ENCODE measurements at places on chromosomes 13 and 19. TPM values are rescaled to one million over a fixed set of nuclear protein-coding genes. Genes with fewer than 3 reads are reported as not detected.
A peak's percentile ranks its signal among the peaks of the same experiment; 100 is the strongest.

The CALR3 gene
- not detected for total RNA-seq

The ZNF808 gene
- total RNA-seq, result 5.5 TPM

The DIS3 gene
- 27.4 TPM for total RNA-seq

The ZNF430 gene
- 5.1 TPM for total RNA-seq

The MBD3L4 gene
- not detected for total RNA-seq

The ONECUT3 gene
- not detected for total RNA-seq

The LYPD3 gene
- total RNA-seq, result 0.98 TPM

The ANKRD24 gene
- not detected for total RNA-seq

The TUBA3C gene
- total RNA-seq, result not detected

The FREM2 gene
- total RNA-seq, result 1.0 TPM

The SERPINE3 gene
- 0.07 TPM for total RNA-seq

The ZNF578 gene
- total RNA-seq, result 1.6 TPM

GRCh38 chr13:44303681-44304432 lies 69.8 kb upstream of the SERP2 start:
- DNase-seq, result no peak

DNA sequence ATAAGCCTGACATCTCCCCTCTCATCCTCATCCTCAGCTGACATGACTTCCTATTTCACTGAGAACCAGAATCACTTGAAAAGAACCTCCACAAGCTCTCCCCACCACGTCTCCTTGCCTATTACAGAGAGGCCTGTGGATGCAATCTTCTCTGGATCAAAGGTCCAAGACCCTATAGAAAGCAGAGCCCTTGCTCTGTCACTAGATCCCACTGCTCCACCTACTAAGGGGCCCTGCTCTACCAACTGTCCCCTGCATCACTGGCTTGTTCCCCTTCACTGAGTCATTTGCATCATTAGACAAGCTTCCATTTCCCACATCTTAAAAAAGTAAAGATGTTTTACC lies 40.8 kb downstream of the RCBTB2 start:
- DNase-seq, result no peak

- DNase-seq, result no peak
Observed at GRCh38 chr19:38971672-38972071, 3.9 kb downstream of the FBXO17 start.

GRCh38 chr19:6551607-6552450 lies 21.0 kb downstream of the TNFSF9 start:
- DNase-seq, result no peak

DNA sequence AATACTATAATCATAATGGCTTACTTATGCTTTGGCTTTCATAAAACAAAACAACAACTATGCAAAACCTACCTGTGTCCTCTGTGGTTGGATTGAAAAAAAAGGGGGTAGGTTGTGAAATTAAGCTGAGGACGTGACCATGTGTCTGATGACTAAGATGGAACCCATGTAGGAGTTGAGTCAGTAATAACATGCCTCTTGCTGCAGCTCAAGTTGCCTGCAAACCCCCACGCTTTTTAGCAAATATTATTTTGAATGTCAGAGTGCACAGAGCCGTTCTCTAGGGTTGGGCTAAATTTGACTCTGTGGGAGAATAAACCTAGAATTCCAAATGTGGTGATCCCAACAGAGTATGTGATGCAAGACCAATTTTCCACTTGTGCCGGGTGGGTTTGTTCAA lies 209.3 kb downstream of the KCNRG start:
- DNase-seq, result no peak

DNA sequence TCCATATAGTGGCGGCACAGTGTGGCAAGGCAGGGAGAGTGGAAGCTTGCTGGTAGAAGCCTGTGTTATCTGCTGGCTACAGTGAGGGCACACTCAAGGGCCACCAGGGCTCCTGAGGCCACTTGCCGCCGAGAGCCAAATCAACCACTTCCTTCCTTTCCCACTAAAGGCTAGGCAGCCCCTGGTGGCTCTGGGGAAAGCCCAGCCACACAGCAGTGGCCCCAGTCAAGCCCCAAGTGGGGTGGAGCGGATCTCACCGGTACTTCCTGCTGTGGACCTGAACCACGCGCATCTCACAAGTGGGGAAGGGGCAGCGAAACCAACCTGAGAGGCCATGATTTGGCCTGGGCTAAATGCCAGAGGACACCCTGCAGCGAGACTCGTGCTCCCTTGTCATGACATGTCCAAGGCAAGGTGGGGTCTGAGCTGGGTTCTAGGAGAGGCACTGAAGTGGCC lies 21.9 kb upstream of the SLC35E1 start:
- DNase-seq, result no peak

DNA sequence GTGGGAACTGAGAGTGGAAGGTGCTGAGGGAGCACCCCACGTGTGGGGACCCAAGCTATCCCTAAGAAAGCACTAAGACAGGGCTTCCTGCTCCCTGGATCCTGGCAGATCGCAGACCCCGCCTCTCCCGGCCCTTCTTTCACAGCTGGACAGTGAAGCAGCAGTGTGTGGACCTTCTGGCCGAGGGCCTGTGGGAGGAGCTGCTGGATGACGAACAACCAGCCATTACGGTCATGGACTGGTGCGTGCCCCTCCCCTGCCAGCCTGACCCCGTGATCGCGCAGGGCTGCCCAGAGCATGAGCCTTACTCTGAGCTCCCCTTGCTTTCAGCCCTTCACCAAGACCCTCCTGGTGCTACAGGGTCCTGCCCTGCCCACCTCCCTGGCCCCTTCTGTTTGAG lies 2.3 kb downstream of the NCCRP1 start:
- peak; percentile 42 for DNase-seq

- no peak for DNase-seq
Observed at GRCh38 chr19:5018224-5019015, 49.5 kb downstream of the KDM4B start.

DNA sequence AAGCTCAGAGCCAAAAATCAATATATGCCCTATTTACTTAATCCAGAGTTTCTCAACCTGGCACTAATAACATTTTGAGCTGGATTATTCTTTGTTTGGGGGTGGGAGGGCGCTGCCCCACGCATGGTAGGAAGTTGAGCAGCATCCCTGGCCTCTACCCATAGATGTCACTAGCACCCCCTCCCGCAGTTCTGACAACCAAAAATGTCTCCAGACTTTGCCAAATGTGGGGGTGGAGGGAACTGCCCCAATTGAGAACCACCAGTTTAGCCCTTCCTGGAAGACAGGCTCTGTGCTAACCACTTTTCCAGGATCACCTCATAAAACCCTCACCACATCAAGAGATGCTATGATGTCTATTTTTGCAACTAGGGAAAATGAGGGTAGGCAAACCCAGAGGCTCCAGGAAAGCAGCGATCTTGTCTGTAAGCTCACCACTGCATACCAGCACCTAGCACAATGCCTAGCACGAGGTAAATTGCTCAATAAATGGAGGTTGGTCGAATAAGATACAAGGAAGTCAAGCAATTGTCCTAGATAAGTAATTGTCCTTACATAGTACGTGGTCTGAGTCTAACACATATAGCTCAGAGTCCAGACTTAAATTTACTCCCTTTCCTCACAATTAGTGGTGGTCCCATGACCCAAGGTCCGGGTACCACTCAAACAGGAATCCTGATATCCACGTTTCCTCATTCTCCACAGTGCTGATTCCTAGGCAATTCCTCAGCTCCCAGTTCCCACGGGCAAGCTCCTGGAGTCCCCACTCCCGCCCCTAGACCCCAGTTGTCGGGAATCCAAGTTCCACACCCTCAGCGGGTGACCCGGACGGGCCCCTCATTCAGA lies 892 bp downstream of the TRIR start:
- no peak for DNase-seq

DNA sequence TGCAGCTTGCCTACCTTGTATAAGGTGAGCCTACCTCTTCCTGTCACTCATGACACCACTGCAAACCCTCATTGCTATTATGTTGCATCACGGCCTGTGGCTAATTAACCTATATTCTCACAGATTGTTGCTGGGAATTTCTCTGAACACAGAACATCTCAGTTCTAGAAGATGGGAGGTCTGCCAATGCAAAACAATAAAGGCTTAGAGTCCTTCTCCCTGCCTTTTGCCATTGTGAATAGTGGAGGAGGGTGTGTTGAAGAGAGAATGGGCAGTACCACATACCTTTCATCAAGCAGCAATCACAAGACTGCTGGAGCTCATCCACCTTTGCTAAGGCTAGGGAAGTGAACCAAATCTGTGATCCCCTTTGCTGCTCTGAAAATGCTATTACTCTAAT lies 34.4 kb downstream of the WDFY2 start:
- no peak for DNase-seq

- no peak for DNase-seq
Observed at GRCh38 chr19:53463263-53463662, 4.3 kb upstream of the ZNF813 start.

DNA sequence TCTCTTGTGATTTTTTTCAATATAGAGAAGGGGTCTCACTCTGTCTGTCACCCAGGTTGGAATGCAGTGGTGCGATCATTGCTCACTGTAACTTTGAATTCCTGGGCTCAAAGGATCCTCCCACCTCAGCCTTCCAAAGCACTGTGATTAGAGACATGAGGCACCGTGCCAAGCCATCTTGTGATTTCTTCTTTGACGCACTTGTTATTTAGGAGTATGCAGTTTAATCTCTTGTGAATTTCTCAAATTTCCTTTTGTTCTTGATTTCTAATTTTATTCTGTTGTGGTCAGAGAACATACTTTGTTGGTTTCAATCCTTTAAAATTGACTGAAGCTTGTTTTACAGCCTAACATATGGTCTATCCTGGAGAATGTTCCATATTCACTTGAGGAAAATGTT lies 14.5 kb downstream of the IPO5 start:
- DNase-seq, result no peak

DNA sequence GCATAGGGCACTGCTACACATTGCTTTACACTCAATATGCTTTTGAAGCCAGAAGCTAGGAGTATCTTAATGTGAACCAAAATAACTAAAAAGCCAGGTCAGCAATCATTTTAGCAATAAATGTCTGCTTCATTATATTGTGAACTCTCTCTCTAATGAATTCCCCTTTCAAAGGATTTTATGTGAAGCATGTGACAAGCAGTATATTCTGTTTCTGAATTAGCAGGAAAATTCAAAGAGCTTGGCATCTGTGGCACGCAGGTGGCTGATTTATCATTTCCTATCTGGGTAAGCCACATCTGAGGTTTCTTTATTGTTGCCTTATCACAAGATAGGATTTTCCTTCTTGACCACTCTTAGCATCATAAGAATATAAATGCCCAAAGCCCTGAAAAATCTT lies 56.8 kb upstream of the KLF12 start:
- DNase-seq, result no peak

- no peak for DNase-seq
Observed at GRCh38 chr19:6362027-6362350, 658 bp downstream of the CLPP start.

GRCh38 chr19:58356766-58357480 lies 3.6 kb upstream of the A1BG start:
- DNase-seq, result no peak

GRCh38 chr13:106520251-106521054 lies 15.0 kb downstream of the EFNB2 start:
- DNase-seq, result no peak

DNA sequence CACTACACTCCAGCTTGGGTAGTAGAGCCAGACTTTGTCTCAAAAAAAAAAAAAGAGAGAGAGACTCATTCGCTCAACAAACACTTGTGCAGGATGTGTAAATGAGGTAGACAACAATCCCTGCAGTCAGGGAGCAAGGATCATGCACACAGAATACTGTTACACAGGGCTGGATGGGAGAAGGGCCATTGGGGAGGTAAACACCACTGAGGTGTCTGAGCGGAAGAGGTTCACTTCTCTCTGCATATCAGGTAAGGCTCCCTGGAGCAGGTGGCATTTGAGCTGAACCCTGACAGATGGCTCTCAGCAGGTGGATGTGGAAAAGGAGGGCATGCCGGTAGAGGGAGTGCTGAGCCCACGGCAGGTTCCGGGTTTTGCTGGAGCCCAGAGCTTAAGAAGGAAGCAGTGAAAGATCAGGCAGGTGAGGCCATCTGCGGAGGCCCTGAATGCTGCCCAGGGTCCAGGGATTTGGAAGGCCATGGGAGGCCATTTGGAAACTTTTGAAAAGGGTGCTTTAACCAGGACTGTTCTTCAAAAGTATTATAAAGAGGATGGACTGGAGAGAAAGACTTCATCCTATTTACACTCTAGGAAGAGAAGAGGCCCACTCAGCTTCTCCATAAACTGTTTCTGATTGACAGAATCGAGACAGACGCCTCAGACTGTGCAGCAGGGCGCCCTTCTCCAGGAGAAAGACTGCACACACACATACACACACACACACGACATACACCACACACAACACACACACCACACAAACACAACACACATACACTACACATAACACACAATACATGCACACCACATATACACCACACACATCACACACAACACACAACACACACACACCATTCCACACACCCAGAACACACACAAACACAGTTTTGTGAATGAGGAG lies 199.4 kb downstream of the USP12 start:
- no peak for DNase-seq

- no peak for DNase-seq
Observed at GRCh38 chr19:49447485-49448431, 3.9 kb downstream of the PIH1D1 start.

DNA sequence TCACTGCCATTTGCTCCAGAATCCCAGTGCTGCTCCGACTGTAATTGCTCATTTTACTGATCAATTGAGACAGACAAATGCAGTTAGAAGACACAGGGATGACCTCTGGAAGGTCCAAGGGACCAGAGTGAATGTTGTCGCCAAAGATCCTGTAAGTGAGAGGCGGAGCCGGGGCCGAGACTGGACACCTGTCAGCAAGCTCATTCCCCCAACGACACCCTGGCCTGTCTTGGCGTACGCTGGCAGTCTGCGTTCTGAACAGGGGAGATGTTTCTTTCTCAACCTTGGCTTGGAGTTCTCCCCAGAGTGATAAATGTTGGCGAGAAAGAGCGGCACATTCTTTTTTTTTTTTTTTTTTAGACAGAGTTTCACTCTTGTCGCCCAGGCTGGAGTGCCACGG lies 24.2 kb downstream of the GADD45B start:
- DNase-seq, result no peak

- no peak for DNase-seq
Observed at GRCh38 chr19:13984186-13984585, 21.9 kb downstream of the RFX1 start.

- DNase-seq, result no peak
Observed at GRCh38 chr13:84237143-84237542, 354.9 kb upstream of the SLITRK1 start.

DNA sequence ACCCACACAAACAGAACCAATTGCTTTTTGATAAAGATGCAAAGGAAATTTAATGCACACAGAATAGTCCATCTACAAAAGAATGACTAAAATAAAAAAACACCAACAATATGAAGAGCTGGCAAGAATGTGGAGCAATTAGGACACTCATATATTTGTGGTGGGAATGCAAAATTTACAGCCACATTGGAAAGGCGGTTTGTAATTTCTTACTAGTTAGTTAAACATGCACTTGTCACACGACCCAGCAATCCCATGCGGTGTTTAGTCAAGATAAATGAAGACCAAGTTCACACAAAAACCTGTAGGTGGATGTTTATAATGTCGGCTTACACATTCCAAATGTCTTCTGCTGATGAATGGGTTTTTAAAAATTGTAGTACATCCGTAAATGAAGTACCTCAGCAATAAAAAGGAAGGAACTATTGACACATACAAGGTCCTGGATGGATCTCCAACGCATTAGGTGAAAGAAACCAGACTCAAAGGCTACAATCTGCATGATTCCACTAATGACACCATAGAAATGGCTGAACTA lies 5.2 kb downstream of the GRTP1 start:
- DNase-seq, result no peak

Measured in epithelial cell of proximal tubule (primary cell).